T-helper 1 cell treated with Interleukin-12 subunit alpha and Interleukin-12 subunit beta and Interleukin-4 antibody, amounts not matched to agents 30 ng/mL and 1 ng/mL, for 36 hours (primary cell): ENCODE measurements at places on chromosomes 3 and 15. TPM values are rescaled to one million over a fixed set of nuclear protein-coding genes. Genes with fewer than 3 reads are reported as not detected.

The RETNLB gene
- total RNA-seq, result not detected in 2 replicates

The MUC20 gene
- total RNA-seq, result 7.0 and 9.6 TPM in 2 replicates

The PLCH1 gene
- total RNA-seq, result 0.71 and 0.88 TPM in 2 replicates

The CHRNA7 gene
- total RNA-seq, result 0.32 TPM in 1 of 2 replicates, not detected in the other

The IQCH gene
- 0.47 and 1.3 TPM in 2 replicates for total RNA-seq

The IGSF11 gene
- 0.78 and 0.95 TPM in 2 replicates for total RNA-seq

The FBXW12 gene
- total RNA-seq, result not detected in 2 replicates

The TLR9 gene
- total RNA-seq, result 0.34 and 0.49 TPM in 2 replicates

The EXD1 gene
- total RNA-seq, result not detected in 2 replicates

The MNS1 gene
- total RNA-seq, result not detected in 2 replicates

The IL5RA gene
- total RNA-seq, result not detected in 2 replicates

The CDV3 gene
- 214 and 221 TPM in 2 replicates for total RNA-seq

The MEIS2 gene
- total RNA-seq, result not detected in 2 replicates

The ITIH3 gene
- not detected in 2 replicates for total RNA-seq

The CYP1A2 gene
- not detected in 2 replicates for total RNA-seq

The AGBL1 gene
- total RNA-seq, result not detected in 2 replicates

The TNNC1 gene
- total RNA-seq, result 0.74 and 1.3 TPM in 2 replicates
